ENCODE measurements at places on chromosomes 16 and 17. TPM values are rescaled to one million over a fixed set of nuclear protein-coding genes. Genes with fewer than 3 reads are reported as not detected.

- no peak overlapping the region for H3K27ac ChIP-seq
- peaks cover 19% of the 10 kb centered on the region for H3K4me1 ChIP-seq
- DNase-seq = no peak
- H3K27me3 ChIP-seq = no peaks in the 10 kb centered on the region
These were observed 21.4 kb downstream of the MMP15 start for GRCh38 chr16:58046936-58047335.

DNA sequence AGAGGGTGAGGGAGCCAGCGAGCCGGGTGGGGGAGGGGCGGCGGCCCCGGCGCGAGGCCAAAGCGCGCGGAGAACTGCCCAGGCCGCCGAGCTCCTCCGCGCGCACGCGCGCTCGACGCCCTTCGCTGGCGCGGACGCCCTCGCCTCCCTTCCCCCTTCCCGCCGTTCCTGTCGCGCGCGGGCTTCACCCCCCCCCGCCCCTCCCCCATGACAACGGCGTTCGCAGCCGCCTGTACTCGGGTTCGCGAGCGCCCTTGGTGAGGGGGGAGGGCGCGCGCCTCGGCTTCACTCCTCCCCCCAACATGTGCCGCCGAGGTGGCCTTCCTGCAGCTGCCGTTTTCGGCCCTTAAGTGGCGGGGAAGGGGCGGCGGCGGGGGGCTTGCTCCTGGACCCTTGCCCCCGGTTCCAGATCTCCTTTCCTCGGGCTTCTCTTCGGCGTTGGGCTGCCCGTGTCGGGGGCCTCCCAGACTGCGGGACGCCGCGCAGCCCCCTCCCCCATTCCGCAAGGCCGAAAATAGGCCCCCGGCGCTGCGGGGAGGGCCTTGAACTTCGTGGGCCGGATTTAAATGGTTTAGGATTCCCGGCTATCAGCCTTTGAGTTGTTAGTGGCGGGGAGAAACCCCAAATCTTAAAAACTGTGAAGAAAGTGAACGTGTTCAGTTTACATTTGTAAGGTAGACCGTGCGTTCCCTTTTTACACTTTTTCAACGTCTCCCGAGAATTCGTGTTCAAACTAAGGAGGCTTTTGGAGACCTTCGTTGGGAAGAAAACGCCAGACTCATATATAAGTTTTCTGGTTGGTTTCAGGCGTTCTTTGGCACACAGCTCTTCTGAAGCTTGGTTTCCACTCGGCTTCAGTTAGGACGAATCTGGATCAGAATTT, 653 bp downstream of the SRRM2 start:
- peak overlapping the region; percentile 99 for H3K27ac ChIP-seq
- peaks cover 55% of the 10 kb centered on the region for H3K4me1 ChIP-seq
- peak overlapping the region; percentile 38 for H3K4me3 ChIP-seq
- no peaks in the 10 kb centered on the region for H3K27me3 ChIP-seq
- DNase-seq = peak; percentile 88

TMEM92 gene
- total RNA-seq = not detected

DNA sequence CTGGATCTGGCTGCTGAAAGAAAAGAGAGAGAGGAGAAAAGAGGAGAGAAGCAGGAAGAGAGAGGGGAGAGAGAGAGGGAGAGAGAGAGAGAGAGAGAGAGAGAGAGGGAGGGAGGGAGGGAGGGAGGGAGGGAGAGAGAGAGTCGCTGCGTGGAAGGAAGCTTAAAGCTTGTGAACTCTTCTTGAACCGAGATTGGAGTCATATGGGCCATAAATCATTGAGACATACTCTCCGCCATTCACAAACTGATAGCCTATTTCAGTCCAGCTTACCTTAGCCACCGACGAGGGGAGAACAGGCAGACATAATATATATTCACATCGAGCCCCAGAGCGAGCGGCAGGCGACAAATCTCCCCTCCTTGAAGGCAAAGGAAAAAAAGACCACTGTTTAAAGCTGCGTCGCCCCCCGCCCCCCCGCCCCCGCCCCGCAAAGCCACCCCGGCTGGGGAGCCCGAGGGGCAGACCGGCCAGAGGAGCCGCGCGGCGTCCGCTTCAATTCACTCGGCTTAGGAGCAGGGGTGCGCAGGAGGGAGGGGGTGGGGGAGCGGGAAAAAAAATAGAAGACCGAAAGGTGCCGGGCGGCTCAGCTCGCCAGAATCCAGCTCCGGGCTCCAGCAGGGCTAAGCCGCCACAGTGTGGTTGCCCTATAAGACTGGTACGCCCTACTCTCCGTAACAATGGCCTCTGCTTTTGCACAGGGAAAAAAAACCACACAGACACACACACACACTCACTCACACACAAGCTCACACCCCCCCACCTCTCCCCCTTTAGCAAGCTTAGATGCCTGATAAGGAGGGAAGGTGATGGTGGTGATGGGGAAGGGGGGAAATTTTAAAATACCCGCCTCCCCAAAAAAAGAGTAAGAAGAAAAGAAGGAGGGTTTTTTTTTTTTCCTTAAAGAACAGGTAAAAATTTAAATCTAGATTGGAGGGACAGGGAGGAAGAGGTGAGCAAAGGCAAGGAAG, 10.6 kb upstream of the HOXB2 start:
- peaks cover 26% of the 10 kb centered on the region for H3K4me1 ChIP-seq
- no peak for DNase-seq
- H3K36me3 ChIP-seq = no peaks in the 10 kb centered on the region
- no peak overlapping the region for H3K27ac ChIP-seq
- H3K4me3 ChIP-seq = no peak overlapping the region

KRTAP4-9 gene
- not detected for total RNA-seq

GRCh38 chr17:45299361-45299760, 17.5 kb downstream of the MAP3K14 start:
- DNase-seq = peak; percentile 49
- H3K27me3 ChIP-seq = no peaks in the 10 kb centered on the region
- no peak overlapping the region for H3K4me3 ChIP-seq
- H3K36me3 ChIP-seq = no peaks in the 10 kb centered on the region

DNA sequence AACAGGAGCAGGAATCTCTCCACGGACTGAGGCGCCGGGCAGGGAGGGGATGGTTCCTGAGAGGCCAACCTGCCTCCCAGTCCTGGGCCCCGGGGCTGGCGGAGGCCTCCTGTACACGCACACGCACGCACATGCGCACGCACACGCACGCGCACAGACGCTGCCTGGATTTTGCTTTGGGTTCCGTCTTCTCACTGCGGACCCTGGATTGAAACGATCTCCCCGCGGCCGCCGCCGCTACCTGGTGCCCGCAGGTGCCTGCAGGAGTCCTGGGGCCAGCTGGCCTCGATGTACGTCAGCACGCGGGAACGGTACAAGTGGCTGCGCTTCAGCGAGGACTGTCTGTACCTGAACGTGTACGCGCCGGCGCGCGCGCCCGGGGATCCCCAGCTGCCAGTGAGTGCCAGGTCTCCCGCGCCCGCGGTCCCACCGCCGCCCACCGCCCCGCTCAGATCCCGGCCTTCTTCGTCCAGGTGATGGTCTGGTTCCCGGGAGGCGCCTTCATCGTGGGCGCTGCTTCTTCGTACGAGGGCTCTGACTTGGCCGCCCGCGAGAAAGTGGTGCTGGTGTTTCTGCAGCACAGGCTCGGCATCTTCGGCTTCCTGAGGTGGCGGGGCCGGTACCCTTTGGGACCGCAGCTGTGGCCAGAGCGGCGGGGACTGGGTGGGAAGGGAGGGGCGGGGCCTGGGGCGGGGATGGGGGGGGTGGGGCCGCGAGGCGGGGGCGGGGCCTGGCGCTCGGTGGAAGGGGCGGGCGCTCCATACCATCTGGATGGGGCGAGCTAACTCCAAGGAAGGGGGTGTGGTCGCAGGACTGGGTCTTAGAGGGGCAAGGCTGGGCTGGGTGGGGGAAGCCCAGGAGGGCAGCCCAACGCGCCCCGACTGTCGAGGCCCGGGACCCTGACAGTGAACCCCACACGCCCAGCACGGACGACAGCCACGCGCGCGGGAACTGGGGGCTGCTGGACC, 12.3 kb downstream of the CES4A start:
- peaks cover 51% of the 10 kb centered on the region for H3K4me1 ChIP-seq
- H3K27me3 ChIP-seq = no peaks in the 10 kb centered on the region
- no peaks in the 10 kb centered on the region for H3K36me3 ChIP-seq
- H3K27ac ChIP-seq = peak overlapping the region; percentile 21
- no peak overlapping the region for H3K4me3 ChIP-seq

- H3K27me3 ChIP-seq = no peaks in the 10 kb centered on the region
- H3K4me1 ChIP-seq = peaks cover 60% of the 10 kb centered on the region
- H3K27ac ChIP-seq = peak overlapping the region; percentile 84
- no peaks in the 10 kb centered on the region for H3K36me3 ChIP-seq
- no peak overlapping the region for H3K4me3 ChIP-seq
These were observed 21.4 kb upstream of the SPNS2 start for GRCh38 chr17:4477255-4477791.

RNF157 gene
- 29.3 TPM for total RNA-seq

DNA sequence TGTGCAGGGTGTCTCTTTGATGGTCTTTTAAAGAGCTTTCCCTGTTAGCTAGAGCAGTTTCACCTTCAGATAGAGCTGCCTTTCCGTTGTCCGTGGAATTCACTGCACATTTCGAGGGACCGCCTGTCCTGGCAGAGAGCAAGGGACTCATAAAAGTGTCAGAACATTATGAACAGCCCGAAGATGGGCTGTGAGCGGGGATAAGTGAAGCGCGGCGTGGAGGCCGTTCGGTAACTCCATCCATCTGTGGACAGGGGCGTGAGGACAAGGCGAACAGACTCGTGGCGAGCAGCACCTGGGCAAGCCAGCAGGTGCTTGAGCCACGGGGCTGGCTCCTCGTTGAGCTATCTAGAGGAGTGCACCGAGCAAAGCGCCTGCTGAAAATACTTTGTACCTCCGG, 371.2 kb downstream of the MAF start:
- H3K36me3 ChIP-seq = no peaks in the 10 kb centered on the region
- H3K27me3 ChIP-seq = no peaks in the 10 kb centered on the region
- DNase-seq = no peak
- H3K27ac ChIP-seq = no peak overlapping the region
- no peak overlapping the region for H3K4me3 ChIP-seq

- H3K4me3 ChIP-seq = no peak overlapping the region
- H3K27ac ChIP-seq = peak overlapping the region; percentile 86
- H3K4me1 ChIP-seq = peaks cover 90% of the 10 kb centered on the region
- DNase-seq = no peak
- no peaks in the 10 kb centered on the region for H3K36me3 ChIP-seq
These were observed 20.8 kb downstream of the ATP6V0D1 start for GRCh38 chr16:67460168-67460567.

KCNG4 gene
- not detected for total RNA-seq

OR1F1 gene
- not detected for total RNA-seq

DNA sequence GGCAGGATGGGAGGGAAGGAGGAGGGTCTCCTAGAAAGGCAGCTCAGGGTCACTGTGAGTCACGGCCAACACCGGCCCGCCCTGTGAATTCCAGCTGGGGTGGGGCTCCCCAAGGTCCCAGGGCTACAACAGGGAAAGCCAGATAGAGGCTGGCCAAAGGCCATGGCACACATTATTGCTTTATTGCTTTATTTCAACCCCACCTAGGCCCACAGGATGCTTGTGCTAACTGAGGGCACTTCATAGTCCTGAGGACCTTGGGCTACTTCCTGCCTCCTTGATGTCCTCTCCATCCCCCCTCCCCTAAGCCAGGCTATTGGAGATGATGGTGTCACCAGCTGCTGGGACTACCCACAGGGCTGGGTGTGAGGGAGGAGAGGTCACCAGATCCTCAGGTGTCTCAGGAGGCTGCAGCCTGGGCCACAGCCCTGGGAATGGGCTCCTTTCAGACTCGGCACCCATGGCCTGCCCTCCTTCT, 26.1 kb downstream of the LRRC75A start:
- H3K4me3 ChIP-seq = no peak overlapping the region
- H3K36me3 ChIP-seq = no peaks in the 10 kb centered on the region

GNGT2 gene
- total RNA-seq = 16.8 TPM

- DNase-seq = no peak
- H3K4me1 ChIP-seq = peaks cover 22% of the 10 kb centered on the region
- H3K27ac ChIP-seq = no peak overlapping the region
- H3K27me3 ChIP-seq = no peaks in the 10 kb centered on the region
- H3K36me3 ChIP-seq = no peaks in the 10 kb centered on the region
These were observed 149.0 kb upstream of the PLCG2 start for GRCh38 chr16:81629896-81630634.

- H3K4me3 ChIP-seq = no peak overlapping the region
- no peaks in the 10 kb centered on the region for H3K36me3 ChIP-seq
- H3K27ac ChIP-seq = no peak overlapping the region
These were observed 15.3 kb downstream of the NLK start for GRCh38 chr17:28057731-28058246.

SEZ6 gene
- not detected for total RNA-seq

GRCh38 chr16:2366660-2367309, 26.3 kb upstream of the ABCA3 start:
- no peaks in the 10 kb centered on the region for H3K27me3 ChIP-seq
- no peak overlapping the region for H3K27ac ChIP-seq
- H3K4me3 ChIP-seq = no peak overlapping the region
- DNase-seq = no peak
- H3K36me3 ChIP-seq = no peaks in the 10 kb centered on the region
- peaks cover 27% of the 10 kb centered on the region for H3K4me1 ChIP-seq

DNA sequence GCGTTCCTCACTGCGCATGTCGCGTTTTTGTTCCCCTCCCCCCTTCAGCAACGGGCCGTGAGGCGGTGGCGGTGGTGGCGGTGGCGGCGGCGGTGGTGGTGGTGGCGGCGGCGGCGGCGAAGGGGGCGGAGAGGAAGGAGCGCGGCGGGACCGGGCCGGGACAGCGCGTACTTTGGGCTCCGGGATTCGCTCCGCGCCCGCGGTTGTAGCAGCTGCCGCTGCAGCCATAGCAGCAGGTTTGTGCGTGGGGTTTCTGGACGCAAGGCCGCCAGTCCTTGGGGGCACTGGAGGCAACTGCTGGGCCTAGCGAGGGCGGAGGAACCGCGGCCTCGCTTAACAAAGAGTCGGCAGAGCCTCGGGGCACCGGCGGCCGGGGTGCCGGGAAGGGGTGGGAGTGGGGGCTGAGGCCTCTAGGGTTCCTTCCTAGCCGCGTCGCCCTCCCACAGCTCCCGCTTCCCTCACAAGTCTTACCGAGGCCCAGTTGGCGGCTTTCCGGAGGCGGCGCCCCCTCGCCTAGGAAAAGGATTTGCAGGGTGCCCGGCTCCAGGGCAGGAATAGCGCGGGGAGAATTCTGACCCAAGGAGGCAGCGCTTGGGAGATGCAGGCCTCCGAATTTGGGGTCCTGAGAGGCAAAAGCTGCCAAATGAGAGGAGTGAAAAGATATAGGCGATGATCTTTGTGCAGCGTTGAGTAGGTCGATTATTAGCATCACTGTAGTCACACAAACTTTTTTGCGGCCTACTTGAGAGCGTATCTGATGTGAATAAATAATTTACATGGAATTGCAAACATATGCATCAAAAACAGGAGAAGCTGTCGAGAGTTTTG, at the start of gene DDX42:
TSS of gene DDX42 (plus strand) at position 30 of the 828 bp plus-strand sequence. CDS start 12,880 bp downstream, outside the sequence.
- peak within 1 kb of the TSS; percentile 99 for H3K27ac ChIP-seq
- DNase-seq = peak; percentile 64
- H3K4me1 ChIP-seq = peaks cover 62% of the 10 kb centered on the region

DNA sequence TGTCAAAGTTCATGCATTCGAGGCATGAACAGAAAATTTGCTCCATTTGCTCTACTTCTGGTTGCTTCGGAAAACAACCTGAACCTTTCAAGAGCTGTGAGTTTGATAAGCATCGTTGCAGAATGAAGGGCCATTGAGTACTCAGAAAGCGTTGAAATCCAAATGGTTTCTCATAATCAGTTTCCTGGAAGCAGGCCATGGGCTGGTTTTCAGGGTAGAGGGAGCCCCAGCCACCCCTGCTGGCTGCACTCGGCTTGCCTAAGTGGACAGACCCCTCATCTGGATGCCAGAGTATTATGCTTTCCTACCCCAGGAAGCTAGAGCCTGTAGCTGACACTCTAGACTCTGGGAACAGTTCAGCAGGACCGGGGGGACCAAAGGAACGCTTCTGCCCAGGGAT, 24.4 kb downstream of the SCNN1G start:
- H3K36me3 ChIP-seq = no peaks in the 10 kb centered on the region
- no peak overlapping the region for H3K27ac ChIP-seq
- DNase-seq = no peak
- H3K4me3 ChIP-seq = no peak overlapping the region
- H3K27me3 ChIP-seq = no peaks in the 10 kb centered on the region

C1QTNF8 gene
- not detected for total RNA-seq

CEP95 gene
- 39.7 TPM for total RNA-seq

Measured in body of pancreas (tissue), 4 donors.